Suprapubic skin (tissue), 4 donors: ENCODE measurements at places on chromosomes 7 and 10. TPM values are rescaled to one million over a fixed set of nuclear protein-coding genes. Genes with fewer than 3 reads are reported as not detected.

GRCh38 chr10:94858005-94858404 is 80.5 kb upstream of the CYP2C9 start:
- DNase-seq: no peak

GRCh38 chr7:748446-748845 is 21.4 kb upstream of the PRKAR1B start:
- DNase-seq: peak; percentile 40

DNA sequence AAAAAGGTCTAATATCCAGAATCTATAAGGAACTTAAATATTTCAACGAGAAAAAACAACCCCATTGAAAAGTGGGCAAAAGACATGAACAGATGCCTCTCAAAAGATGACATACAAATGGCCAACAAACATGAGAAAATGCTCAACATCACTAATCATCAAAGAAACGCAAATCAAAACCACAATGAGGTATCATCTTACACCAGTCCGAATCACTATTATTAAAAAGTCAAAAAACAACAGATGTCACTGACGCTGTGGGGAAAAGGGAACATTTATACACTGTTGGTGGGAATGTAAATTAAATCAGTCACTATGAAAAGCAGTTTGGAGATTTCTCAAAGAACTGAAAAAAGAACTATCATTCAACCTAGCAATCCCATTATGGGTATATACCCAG is 6.0 kb downstream of the VWDE start:
- no peak for DNase-seq

The PIK3CG gene
- total RNA-seq: 2.1 TPM

DNA sequence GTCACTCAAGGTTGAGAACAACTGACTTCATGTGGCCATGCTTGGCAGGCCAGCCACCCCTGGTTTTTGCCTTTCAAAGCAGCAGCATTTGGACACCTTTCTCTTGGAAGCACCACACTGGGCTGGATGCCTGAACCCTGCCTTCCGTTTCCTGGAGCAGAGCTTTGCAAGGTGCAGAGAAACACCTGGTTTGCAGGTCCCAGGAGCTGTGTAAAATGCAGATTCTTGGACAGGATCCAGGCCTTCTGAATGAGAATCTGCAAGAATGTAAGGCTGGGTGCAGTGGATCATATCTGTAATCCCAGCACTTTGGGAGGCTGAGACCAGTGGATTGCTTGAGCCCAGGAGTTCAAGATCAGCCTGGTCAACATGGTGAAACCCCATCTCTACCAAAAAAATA is 18.0 kb upstream of the DUSP5 start:
- DNase-seq: no peak

DNA sequence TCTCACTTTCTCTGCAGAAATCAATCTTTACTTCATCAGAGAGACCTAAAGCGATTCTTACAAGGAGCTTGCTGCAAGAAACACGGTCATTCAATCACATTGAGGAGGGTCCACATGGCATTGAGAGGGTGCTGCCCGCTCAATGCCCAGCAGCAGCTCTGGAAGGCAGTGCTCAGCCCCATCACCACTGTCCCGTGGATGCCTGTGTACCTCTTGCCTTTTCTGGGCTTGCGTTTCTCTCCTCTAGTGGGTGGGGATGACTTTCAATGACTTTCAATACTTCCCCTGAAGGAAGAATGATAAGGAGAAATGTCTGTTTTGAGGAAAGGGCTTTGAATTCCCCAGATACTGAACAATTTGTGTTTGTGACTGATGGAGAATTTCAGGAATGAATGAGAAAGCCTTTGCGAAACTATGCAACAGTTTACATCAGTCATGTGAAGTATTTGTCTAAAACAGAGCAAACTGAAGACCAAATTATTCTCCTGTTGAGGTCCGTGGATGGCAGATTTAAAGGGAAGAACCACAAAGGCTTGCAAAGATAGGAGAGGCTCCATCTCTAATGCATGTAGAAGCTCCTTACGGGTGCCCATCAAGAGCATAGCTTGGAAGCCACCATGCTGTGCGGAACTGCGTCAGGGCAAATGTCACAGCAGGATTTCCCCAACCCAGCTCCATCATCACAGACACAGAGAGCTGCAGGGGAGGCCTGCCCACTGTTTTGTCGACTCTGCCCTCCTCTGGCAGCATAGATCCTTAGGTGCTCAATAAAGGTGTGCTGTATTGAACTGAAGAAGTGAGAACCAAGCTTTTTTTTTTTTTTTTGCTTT is 6.6 kb upstream of the ZNF22 start:
- no peak for DNase-seq

GRCh38 chr7:139798221-139798620 is 20.4 kb upstream of the HIPK2 start:
- no peak for DNase-seq

The ZNF212 gene
- 10.9 TPM for total RNA-seq

The SPDYE16 gene
- not detected for total RNA-seq

DNA sequence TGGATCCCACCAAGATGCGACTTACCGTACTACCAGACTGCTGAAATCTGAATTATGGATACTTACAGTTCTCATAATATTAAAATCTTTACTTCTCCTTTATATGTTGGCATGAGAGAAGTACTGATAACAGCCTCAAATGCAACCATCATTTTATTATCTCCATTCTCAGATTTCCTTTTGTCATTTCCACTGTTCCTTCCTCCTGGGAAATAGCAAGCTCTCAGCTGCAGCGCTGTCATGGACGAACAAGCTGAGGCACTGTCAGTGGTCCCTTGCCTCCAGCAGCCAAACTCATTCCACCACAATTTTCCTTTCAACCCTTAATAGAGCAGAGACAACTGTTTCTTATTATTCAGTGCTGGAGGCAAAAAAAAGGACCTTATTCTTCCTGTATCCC is 478.4 kb downstream of the ARL4A start:
- DNase-seq: no peak

The DPYSL4 gene
- total RNA-seq: 0.91 TPM

The AKR1C8 gene
- total RNA-seq: not detected
